ENCODE measurements at places on chromosomes 3 and 15.

DNA sequence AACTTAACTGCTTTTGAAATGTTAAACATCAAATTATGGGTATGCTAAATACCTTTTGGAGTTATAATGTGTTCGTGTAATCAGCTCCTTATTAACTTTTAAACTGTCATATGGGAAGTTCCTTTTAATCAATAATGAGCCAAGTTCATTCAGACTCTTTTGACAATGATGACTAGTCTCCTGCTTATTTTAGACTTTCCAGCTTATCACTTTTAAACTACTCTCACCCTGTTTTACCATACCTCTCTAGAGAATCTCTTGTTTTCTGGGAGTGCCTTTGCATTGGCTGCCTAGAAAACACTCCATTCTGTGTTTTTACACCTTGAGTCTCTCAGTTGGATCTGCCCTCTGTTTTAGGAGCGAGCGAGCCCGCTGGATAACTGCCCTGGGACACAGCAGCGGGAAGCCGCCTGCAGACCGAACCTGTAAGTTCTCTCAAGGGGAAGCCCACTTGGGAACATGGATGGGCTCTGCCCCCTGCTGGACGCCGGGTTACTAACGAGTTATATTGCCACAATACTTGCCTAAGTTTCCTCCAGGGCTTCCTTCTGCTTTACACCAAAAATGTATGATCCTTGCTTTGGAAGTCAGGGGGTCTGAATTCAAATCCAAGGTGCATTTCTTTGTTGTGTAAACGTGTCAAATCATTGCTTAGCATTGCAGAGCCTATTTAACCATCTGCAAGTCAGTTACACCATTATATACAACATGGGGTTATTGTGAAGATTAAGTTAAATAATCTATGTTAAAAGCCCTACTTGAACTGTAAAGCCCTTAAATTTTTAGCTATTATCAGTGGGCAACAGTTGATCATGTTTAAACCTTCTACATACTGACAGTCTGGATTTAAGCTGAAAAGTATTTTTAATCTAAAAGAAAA is 71.3 kb downstream of the DHX36 start:
- peak; percentile 44 for DNase-seq

- no peak for DNase-seq
Observed at GRCh38 chr3:182323126-182323700, 470.1 kb upstream of the ATP11B start.

DNA sequence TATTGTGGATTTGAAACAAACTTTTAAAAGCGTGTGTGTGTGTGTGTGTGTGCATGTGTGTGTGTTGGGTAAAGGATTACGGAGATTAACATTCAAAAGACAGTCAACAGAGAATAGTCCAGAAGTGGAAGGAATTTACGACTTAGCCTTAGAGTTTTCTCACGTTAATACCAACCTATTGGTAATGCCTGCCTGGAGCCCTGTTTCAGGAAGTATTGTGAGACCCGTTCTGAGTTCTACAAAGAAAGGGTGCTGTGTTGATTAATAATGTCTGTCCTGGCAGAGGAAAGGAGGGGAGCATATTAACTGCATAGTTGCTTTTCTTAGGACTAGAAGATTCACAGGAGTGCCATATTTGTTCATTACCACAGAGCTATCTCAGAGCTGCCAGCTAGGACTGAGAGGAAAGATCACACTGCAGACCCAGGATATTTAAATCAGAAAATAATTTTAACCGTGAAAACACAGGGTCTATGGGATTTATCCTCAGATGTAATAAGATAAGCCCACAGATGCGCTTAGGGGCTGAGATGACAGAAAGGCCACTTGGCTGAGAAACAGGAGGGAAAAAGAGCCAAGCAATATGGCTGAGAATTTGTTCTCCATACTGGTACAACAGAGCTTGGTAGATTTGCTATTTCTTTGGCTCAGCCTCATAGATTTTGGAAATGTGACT is 40.5 kb upstream of the FRMD4B start:
- no peak for DNase-seq

DNA sequence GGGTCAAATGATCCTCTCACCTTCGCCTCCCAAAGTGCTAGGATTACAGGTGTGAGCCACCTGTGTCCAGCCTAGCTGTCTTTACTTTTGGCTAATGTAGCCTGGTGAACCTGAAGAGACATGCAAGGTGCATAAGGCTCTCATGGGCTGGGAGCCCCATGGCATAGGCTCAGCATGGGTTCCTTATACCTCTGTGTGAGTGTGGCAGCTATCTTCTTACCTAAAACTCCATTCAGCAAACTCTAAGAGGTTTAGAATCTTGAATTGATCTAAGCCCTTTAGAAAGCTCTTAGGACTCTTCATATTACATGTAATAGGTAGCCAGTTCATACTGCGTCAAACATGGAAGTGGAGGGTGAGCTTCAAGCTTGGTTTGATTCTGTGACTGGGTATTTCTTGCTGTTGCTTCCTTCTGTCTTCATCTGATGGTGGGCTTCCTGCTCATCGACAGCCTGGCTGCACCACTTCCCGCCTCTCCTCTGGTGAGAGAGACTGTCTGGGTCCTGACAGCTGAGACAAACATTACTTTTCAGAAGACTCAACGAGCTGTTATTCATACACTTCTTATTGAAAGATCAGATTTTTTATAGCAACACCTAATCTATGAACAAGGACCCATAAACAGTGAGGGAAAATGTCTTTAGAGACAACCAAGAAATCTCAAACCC is 19.2 kb upstream of the TKT start:
- no peak for DNase-seq

DNA sequence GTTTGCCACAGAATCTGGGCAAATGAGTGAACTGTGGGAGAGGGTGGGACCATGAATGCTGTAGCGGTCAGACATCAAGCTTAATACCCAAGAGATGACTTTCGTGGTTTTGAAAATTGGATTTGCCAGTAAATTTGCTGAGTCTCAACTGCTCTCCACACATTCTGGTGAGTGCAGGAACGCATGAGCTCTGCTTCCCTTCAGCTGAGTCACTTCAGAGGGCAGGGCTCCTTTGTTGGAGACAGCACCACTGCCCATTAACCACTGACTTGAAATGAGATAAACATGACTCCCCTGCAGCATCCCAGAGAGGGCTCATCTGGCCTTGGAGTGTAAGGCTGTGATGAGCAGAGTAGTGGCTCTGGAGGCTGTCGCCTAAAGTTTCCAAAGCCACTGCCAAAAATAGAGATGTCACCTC is 22.6 kb downstream of the RARRES1 start:
- DNase-seq = peak; percentile 44

DNA sequence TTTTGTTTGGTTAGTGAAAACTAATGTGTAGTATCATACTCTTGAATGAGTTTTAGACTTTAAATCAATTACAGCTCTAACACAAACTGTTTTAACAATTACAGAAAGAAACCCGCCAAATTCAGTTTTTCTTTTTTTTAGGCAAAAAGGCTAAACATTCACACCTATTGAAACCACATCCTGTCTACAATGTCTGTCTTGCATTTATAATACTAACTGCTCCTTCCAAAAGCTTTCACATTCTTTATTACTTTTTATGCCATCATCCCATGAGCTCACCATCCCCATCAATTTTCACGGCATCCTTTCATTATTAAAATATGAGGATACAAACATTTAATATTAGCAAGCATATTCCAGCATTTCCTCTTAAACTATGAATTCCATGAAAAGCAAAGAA is 593.3 kb downstream of the FOXP1 start:
- DNase-seq = no peak

DNA sequence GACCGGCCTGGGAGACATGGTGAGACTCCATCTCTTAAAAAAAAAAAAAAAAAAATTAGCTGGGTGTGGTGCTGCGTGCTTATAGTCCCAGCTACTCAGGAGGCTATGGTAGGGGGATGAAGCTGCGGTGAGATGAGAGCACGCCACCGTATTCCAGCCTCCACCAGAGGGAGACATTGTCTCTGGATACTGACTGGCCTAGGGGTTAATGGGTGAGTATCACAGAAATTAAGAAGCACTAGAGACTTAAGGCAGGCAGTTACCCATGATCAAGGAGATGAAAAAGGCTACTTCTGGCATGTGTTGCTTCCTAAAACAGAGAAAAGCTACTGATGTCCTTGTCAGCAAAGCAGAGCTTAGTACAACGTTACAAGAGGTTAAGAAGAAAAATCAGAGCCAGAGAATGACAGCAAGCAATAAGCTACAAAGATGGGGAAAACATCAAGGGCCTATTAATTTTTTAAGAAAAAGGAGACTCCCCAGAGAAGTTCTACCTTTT is 8.6 kb downstream of the TFRC start:
- no peak for DNase-seq

- DNase-seq = no peak
Observed at GRCh38 chr3:37096288-37096687, 78.1 kb downstream of the LRRFIP2 start.

DNA sequence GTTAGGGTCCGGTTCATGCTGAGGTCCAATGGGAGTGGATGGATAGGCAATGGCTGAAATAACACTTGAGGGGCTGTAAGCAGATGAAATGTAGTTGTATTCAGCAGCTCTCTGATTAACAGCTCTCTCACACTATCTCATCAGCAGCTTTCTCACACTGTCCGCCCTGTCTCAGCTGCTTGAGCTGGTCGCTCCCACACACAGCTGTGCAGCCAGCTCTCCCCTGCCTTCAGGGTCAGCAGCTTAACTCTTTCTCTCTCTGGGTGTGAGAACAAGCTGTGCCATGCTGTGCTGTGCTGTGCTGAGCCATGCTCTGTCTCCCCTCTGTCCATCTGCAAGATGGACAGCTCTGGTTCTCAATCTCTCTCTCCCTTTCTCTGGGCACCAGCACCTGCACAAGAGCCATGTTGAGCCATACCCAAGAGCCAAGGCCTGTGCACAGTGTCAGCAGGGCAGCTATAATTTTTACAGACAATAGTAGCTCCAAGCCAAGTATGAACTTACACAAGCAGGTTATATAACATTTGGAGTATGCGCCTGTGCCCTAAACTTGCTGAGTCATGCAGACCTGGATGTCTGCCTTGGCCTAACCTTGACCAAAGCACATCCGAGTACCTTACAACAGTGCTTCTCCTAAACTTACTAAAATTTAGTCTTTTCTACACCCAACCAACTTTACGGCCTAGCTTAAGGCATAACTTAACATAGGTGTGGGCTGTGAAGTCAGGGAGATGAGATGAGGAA is 291.3 kb upstream of the TRIM42 start:
- no peak for DNase-seq

DNA sequence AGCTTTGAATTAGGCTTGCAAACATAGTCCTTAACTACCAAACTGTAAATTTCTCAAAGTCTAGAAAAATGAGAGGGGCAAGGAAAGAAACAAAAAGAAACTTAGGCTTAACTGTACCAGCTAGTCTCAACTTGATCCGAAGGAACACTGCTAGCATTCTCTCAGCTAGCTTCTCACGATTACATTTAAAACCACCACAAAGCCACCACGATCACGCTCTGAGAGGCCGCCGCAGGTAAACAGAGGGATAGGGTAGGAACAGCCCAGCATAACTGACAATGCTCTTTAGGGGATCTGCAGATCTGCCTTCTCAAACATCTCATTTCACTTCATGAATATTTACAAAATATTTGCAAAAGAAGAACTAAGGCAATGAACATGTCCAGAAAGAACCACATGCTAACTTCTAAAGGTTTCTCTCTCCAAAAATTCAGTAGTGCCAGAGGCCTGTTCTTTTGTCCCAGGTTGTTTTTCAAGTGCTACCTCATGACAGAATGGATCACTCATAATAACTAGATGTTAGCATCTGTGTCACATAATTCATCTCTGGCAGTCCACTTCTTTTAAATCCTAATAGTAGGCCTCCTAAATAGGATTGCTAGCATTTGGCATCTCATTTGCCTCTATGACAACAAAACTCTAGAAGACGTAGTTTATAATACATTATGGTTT is 18.9 kb downstream of the VGLL4 start:
- DNase-seq = no peak

GRCh38 chr3:195269375-195270078 is 1.4 kb downstream of the XXYLT1 start:
- no peak for DNase-seq

- DNase-seq = no peak
Observed at GRCh38 chr15:40344631-40345120, 3.9 kb upstream of the CCDC9B start.

GRCh38 chr3:126364130-126364695 is 7.0 kb upstream of the KLF15 start:
- no peak for DNase-seq

- peak; percentile 24 for DNase-seq
Observed at GRCh38 chr3:128337305-128337704, 129.4 kb downstream of the DNAJB8 start.

GRCh38 chr3:17865631-17866030 is 123.2 kb upstream of the TBC1D5 start:
- DNase-seq = no peak

- no peak for DNase-seq
Observed at GRCh38 chr15:57493351-57493750, 98.4 kb upstream of the MYZAP start.

GRCh38 chr3:113531826-113532697 is at the start of gene SIDT1:
TSS of gene SIDT1 (plus strand) at chr3:113532555. CDS start at chr3:113533022, 467 bp downstream.
- DNase-seq = no peak

- no peak for DNase-seq
Observed at GRCh38 chr3:41202834-41203345, 3.6 kb downstream of the CTNNB1 start.

DNA sequence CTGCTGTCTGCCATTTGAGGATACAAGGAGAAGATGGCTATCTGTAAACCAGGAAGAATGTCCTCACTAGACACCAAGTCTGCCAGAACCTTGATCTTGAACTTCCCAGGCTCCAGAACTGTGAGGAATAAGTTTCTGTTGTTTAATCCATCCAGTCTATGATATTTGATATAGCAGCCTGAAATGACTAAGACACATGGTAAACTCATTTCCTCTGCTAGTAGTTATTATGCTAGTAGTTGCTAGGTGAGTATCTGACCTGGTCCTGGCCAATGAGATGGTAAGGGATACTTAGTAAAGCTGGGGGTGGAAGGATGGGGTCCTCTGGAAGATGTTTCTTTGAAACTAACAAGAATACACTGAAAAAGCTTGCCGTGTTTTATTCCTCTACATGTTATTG is 280.7 kb upstream of the ARHGEF26 start:
- no peak for DNase-seq

- DNase-seq = peak; percentile 60
Observed at GRCh38 chr3:114449271-114450007, 155.6 kb downstream of the TIGIT start.

DNA sequence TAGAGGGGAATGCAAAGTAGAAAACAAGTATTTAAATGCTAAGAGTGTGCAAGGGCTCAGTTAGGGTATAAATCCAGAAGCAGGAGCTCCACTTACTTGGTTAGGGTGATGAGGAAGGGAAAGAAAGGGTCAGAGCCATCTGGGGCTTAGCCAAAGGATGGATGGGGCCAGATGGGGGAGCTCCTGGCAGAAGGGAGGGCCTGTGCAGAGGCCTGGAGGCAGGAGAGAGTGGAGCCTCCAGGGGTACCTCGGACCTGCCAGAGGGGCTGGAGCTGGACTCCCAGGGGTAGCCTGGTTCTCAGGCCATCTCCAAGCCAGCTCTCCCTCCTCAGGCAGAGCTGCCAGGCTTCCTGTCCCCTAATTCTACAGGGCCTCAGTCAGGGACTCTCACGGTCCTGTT is 506.3 kb downstream of the SHQ1 start:
- DNase-seq = no peak

GRCh38 chr3:118466795-118467330 is 567.8 kb downstream of the IGSF11 start:
- DNase-seq = no peak
